Cardiac septum (tissue), 1 donor: ENCODE measurements at places on chromosomes 1 and 21. TPM values are rescaled to one million over a fixed set of nuclear protein-coding genes. Genes with fewer than 3 reads are reported as not detected.

DNA sequence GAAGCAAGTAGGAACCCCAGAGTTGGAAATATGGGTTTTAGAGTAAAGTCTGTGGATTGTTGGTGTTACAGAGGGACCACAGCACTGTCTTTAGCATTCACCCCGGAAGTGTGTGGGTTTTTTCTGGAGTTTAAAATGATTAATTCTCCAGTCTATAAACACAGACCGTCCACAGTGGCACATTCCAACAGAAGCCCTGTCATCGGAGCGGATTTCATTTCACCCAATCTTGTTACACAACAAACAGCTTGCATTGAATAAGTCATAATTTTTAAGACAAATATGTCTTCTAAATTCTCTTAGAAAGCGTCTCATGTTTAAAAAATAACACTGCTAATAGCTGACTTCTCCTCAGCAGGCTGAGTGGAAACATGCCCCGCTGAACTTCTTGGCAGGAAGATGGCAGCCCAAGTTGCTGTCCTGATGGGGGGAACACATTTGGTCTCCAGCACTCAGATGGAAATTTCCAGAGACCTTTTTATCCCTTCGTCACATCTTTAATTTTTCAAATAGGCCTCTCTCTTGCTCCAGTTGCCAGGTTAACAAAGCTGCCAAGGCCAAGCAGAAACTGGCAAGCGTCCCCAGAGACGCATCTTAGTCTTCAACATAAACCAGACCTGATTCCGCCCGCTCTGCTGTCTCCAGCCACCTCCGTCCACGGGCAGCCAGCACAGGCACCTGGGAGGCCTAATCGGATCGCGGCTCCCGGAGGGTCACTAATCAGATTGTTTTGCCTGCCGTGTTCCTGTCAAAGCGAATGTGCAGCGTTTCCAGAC, 28.8 kb upstream of the SLC19A1 start:
- DNase-seq = peak; percentile 49

GRCh38 chr1:68281946-68282615, 49.8 kb upstream of the WLS start:
- DNase-seq = no peak

GRCh38 chr1:42403880-42404400, 23.3 kb downstream of the RIMKLA start:
- DNase-seq = no peak

- no peak for DNase-seq
Measured at GRCh38 chr1:243407284-243408018, 151.6 kb downstream of the SDCCAG8 start.

DNA sequence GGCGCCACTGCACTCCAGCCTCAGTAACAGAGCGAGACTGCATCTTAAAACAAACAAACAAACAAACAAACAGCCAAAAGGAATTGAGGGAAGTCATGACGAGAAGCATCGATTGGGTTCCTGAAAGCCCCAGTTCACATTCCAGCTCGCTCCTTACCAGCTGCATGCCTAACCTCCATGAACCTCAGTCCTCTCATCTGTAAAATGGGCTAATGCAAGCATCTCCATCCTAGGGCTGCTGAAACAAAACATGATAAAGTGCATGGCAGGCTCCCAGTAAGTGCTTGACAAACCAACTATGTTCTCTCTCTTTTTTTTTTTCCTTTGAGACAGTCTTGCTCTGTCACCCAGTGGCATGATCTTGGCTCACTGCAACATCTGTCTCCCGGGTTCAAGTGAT, 79.7 kb upstream of the DISP3 start:
- no peak for DNase-seq

GRCh38 chr1:2360588-2361364, 30.6 kb downstream of the MORN1 start:
- peak; percentile 17 for DNase-seq

- no peak for DNase-seq
Measured at GRCh38 chr1:6824665-6825368, 39.6 kb downstream of the CAMTA1 start.

DNA sequence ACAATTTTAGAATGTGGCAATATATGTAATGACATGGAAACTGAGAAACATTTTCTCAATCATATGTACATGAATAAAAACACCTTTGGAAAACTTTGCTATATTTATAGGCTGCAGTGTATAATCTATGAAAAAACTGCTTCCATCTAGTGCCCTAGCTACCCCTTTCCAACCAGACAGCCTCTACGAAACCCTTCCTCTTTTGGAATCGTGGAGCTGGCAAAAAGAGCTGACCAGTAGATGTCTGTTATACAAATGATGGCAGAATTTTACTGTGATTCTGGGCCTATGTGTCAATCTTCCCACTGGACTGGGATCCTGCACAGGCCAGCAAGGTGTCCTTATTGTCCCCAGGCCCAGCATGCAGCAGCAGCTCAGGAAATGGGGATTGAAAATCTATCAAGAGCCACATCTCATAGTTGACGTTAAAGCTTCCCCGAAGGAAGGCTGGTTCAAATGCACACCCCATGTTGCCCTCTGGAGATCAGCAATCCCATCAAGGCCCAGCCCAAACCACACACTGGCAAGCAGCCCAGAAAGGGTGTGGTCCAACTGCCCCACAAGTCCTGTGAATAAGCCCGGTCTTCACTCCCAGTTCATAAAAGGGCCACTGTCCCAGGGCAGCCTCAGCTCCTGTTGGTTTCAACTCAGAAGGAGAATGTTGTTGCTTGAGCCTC, 8.8 kb upstream of the FAM20B start:
- peak; percentile 90 for DNase-seq

- DNase-seq = no peak
Measured at GRCh38 chr1:26820784-26821269, 5.7 kb upstream of the ZDHHC18 start.

GRCh38 chr1:94272388-94272787, 35.0 kb upstream of the ARHGAP29 start:
- no peak for DNase-seq

DNA sequence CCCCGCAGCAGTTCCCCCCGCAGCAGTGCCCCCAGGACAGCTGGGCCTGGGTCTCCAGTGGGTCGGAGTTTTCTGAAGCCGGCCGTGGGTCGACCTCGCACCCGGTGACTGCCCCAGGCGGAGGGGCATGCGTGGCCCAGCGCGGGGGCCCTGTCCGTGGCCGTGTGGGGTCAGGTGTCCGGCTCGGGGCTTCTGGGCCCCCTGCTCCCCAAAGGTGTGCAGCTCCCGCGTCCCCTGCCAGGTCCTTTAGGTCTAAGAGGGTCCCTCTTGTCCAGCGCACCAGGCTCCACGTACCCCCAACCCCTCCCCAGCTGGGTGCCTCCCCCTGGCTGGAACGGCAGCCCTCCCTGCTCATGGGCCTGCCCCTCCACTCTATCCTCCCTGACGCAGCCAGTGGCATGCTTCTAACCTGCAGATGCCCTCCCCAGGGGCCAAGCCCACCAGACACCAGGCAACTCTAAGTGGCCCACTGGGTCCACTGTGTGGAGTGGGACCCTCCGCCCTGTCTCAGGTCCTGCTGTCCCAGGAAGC, 5.9 kb upstream of the HES4 start:
- no peak for DNase-seq

- no peak for DNase-seq
Measured at GRCh38 chr1:25047506-25048240, 117.6 kb upstream of the RUNX3 start.

- DNase-seq = no peak
Measured at GRCh38 chr1:55287723-55288122, 72.6 kb upstream of the USP24 start.

GRCh38 chr21:41102281-41102680, 65.7 kb upstream of the BACE2 start:
- DNase-seq = no peak

GRCh38 chr1:207463571-207463970, 9.4 kb downstream of the CR2 start:
- DNase-seq = no peak

GRCh38 chr21:34592120-34592955, 22.6 kb downstream of the RCAN1 start:
- DNase-seq = peak; percentile 84

GRCh38 chr1:94501426-94501825, 40.1 kb downstream of the F3 start:
- no peak for DNase-seq

GRCh38 chr1:214282630-214283242, 1.8 kb downstream of the SMYD2 start:
- no peak for DNase-seq

DNA sequence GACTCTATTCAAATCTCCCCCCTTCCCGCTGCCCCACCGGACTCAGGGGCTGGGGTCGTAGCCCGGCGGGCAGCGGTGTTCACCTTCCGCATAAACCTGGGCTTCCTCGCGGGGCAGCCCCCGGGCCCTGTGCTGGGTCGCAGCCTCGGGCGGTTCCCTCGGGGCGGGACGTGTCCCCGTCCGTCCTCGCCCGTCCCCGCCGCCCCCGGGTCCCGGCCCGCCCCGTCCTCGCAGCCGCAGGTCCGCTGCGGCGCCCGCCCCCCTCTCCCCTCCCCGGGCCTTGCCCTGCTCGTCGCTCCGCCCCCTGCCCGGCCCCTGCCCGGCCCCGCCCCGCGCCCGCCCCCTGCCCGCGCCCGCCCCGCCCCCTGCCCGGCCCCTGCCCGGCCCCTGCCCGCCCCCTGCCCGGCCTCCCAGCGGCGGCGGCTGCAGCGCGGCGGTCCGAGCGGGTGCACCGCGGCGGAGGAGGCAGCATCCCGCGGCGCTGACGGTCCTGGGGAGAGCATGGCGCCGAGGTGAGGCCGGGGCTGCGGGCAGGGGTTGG, at the start of gene COL18A1:
Gene COL18A1, plus strand, starts transcription at position 436 of the 541 bp plus-strand sequence. Its CDS starts 66 bp downstream, at position 502.
- no peak for DNase-seq

GRCh38 chr1:28417926-28418637, 48.5 kb downstream of the PHACTR4 start:
- DNase-seq = no peak

DNA sequence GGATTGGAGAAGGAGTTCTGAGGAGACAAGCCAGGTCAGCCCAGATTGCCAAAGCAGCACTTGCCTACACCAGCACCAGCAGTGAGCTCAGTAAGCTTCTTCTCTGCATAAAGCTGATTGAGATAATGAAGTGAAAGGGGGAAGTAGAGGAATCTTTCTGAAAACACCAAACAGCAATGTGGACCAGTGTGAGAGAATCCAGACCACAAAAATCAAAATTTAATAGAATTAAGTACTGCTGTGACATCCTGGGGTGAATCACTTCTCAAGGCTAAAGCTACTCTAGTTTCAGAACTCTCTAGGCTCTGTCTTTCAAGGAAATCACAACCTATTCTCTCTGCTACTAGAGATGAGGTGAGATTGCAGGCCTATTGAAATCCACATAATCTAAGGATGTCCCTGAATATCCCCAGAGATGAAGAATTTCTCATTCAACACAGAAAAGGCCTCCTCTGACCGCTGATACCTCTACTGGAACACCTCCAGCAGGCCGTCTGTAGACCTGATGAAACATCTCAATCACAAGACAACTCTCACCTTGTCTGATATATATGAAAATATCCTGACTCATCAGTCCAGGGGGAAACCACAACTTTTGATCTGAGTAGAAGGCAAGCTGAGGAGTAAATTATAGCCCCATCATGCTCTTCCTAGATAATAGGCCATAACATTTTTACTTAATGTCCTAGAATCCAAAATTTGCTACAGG, at the start of gene FCRL4:
Gene FCRL4, minus strand, starts transcription at position 127 of the 709 bp plus-strand sequence. CDS start 141 bp downstream, outside the sequence.
- DNase-seq = no peak

DNA sequence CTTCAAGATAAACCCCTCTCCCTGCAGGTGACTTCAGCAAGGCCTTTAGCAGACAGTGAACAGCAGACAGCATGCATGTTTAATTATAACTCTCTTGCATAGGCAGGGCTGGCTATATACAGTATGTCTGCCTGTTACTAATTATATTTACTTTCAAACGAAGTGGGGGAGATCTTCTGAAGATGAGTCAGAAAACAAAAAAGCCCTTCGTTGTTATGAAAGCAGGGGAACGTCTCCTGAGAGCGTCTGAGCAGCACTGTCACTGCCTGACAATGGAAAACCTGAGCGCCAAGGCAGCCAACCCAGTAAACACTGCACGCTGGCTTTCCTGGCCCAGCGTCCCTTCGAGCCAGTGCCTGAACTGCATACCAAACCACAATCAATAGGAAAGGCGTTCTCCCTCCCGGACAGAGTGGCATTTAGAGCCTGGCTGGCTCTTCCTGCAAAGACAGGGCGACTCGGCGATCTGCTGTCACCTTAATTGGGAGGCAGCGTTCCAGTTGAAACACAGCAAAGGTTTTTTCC, 54.1 kb downstream of the TOMM20 start:
- DNase-seq = no peak

DNA sequence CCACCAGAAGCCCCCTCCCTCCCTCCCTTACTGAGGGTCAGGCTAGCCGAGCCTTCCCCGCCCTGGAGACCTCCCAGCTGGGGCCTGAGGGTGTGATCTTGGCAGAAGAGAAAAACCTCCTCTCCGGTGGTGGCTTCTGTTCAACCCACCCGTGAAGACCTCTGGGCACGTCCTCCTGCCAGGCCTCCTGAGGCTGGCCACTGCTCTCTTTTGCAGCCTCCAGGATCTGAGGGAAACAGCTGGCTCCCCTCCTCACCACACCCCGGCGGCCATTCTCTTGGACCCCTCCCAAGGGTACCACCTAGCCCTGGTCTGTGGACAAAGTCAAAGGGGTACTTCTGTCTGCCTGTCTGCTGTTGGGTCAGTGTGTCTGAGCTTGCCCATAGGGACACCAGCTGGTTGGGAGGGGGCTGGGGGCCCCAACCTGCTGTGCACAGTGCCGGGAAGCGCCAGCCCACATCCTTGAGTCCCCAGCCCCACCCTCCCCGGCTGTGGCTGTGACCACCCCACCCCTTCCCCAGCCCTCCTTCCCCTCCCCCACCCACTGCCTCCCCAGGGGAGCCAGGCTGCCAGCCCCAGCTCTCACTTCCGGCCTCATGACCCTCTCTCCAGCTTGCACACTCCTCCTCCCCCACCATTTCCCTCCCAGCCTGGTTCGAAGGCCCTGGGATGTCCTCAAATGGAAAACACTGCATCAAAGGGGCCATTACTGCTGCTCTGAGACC, 48.1 kb downstream of the AHDC1 start:
- no peak for DNase-seq

GRCh38 chr1:102776071-102776470, 332.3 kb downstream of the COL11A1 start:
- no peak for DNase-seq

Gene PDC
- not detected for total RNA-seq

Gene FGGY
- 20.5 TPM for total RNA-seq

Gene RAD54L
- total RNA-seq = 0.97 TPM

Gene BTBD8
- 4.5 TPM for total RNA-seq

Gene F13B
- not detected for total RNA-seq

Gene INSRR
- 0.24 TPM for total RNA-seq

Gene TRABD2B
- 3.4 TPM for total RNA-seq

Gene CLDN8
- total RNA-seq = not detected

Gene ALPL
- total RNA-seq = 20.3 TPM

Gene KRTAP19-2
- total RNA-seq = not detected

Gene KMO
- total RNA-seq = 0.13 TPM

Gene INAVA
- 0.27 TPM for total RNA-seq

Gene B3GALT2
- 30.3 TPM for total RNA-seq
